ENCODE measurements at places on chromosomes 4 and X. TPM values are rescaled to one million over a fixed set of nuclear protein-coding genes. Genes with fewer than 3 reads are reported as not detected.

DNA sequence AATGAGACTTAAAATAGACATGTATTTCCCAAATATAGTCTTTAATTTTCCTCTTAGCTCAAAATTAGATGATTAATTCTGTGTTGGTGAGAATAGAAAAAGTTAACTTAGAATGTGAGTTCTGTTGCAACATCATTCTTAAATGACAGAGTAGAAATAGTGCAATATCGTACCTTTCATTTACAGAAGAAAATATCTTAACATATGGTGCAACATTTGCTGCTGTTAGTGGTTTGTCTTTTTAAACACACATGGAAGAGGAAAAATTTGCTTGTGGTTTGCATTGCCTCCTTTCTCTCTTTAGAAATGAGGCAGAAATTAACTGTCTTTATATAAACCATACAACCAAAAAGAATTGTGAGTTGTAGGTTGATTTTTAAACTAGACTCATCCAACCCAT is 39.3 kb upstream of the FHDC1 start:
- DNase-seq: no peak

DNA sequence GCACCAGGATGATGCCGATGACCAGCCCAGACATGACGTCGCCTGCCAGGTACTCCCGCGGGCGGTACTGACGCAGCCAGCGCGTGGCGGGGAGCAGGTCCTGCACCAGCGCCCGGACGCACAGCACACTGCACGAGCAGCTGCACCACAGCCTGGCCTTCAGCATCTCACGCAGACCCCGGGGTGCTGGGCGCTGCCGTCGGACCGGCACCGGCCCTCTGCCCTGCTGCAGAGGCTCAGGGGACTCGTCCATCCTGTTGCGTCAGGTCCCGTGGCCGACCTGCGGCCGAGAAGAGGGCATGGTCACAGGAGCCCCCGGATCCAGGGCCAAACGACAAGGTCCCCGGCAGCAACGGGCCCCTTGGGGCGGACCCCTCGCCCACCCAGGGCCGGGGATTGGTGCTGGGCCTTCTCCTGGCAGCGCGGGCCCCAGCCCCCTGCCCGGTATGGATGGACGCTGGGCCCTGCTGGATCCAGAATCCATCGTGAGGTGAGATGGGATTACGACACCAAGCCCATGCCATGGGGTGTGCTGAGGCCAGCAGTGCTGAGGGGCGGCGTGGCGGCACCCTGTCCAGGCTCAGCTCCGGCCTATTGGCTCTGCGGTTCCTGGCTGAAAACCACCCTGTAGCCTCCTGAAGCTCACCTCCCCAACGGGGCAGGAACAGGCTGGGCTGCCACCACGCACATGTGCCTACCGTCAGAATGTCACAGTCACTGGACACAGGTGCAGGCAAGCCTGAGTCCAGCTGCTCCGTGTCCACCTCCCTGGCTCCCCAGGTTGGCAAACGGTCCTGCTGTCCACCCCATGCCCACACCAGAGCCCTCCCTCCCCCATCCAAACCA is 1.5 kb downstream of the SLC26A1 start:
- no peak for DNase-seq

DNA sequence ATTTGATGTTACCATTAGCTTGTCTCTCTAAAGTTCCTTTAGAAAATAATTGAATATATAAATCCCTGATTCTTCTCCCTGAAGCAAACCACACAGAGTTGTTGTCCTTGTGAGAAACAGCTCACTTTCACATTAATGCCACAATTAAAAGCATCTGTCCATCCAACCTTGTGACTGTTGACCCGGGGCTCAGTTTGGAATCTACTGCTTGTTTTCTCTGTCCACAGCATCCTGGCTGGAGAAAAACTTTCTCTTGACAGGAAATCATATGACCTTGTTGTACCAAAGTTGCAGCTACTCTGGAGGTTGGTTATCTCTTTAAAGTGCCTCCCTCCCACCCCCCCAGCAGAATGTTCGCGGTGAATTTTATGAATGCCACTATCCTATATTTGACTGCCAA is 3.1 kb downstream of the PRKG2 start:
- DNase-seq: no peak

The LGI2 gene
- not detected for total RNA-seq

The KCNE5 gene
- 0.30 TPM for total RNA-seq

DNA sequence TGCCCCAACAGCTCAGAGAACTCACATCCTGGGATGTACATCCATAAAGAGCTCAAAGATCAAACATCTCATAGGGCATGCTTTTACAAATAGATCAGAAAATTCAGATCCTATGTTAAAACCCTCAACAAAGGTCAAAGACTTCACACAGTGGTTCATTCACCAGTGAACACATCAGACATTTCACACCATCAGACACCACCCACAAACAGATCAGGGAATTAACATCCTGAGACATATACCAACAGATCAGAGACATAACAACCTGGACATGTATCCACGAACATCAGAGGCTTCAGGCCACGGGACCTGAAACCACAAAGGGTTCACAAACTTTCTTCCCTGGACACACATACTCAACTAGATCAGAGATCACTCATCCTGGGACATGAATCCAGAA is 23.4 kb downstream of the SUV39H1 start:
- DNase-seq: no peak

GRCh38 chr4:88018466-88018865 is 11.0 kb downstream of the PKD2 start:
- DNase-seq: no peak

All from activated CD8-positive, alpha-beta memory T cell treated with anti-CD3 and anti-CD28 coated beads, Interleukin-2, amount 10 ng/mL, durations not matched to agents 7 days and 5 days (primary cell).